ENCODE measurements at places on chromosomes 2 and 18.

- no peak for DNase-seq
Measured at GRCh38 chr2:161384864-161385263, 31.2 kb upstream of the TBR1 start.

DNA sequence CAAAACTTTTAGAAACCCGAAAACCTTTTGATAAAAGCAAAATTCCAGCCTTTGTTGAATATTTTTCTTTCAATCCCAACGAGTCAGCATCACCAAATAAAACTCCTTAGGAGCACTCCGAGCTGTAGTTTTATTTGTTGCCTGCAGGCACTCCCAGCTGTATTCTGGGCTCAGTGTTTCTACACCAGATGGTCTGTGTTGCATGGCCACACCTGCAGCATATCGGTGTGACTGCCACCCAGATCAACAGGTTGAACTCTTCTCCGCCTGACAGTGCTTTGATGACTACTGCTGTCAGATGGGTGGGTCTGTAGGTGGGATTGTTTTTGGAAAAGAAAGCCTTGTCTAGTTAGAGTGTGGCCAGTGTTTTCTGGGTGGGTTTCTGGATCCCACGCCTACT lies 32.7 kb downstream of the APCDD1 start:
- DNase-seq: no peak

GRCh38 chr2:67792191-67792590 lies 270.6 kb downstream of the C1D start:
- DNase-seq: no peak

- no peak for DNase-seq
Measured at GRCh38 chr2:60066096-60066839, 487.2 kb downstream of the BCL11A start.

DNA sequence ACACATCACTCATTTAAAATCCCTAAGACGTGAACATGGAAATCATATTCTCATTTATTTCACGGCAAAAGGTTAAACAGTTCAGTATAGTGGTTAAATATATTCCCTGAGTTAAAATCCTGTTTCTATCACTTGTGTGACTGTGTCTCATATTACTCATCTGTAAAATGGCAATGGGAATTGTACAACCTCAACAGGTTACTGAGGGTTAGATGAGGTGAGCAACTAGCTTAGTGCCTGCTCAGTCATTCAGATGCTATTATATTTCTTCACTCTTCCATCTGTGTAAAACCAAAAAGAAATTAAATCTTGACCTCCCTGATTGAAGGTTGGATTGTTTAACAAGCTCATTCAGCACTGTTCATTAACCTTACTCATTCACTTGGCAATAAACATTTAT lies 212.4 kb upstream of the STK17B start:
- DNase-seq: no peak

DNA sequence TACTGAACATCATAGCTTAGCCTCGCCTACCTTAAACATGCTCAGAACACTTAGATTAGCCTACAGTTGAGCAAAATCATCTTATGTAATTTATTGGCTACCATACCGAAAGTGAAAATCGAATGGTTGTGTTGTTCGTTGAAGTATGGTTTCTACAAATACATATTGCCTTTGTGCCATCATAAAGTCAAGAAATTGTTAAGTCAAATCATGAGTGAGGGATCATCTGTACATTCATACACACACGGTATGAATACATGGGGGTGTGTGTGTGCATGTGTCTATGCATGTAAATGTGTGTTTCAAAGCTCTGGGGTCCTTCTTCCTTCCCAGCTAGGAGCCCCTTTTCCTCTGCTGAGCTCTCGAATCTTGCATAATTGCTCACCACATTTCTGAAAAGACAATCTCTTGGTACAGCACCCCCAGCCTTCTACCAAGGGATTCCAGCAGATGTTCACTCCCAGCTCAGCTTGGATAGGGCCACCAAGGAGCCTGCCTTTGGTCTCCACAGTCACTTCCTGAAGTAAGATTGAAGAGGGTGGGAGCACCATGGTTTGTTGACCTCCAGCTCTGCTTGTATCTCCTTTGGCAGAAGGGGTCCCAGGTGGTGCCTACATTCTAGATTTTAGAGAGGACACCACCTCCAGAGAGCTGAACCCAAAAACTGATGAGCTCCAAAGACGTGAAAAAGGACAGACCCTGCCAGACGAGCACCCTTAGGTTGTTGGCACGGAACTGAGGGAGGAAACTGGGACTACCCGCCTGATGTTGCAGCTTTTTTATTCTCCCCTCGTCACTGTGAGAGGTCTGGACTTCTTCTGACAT lies 33.2 kb upstream of the CYP1B1 start:
- no peak for DNase-seq

DNA sequence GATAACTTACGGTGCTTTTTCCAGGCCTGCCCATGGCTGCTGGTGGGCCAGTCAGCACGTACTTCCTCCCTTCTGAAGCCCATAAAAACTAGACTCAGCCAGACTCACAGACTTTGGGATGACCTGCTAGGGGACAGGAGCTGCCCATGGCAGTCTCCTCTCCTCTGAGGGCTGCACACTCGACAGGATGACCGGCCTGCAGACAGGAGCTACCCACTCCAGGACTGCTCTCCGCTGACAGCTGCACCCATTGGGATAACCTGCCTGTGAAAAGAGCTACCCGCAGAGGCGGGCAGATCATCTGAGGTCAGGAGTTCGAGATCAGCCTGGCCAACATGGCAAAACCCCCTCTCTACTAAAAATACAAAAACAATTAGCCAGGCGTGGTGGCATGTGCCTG lies 75.4 kb downstream of the EPB41L3 start:
- DNase-seq: no peak

- no peak for DNase-seq
Measured at GRCh38 chr2:105640246-105640645, 104.5 kb upstream of the NCK2 start.

DNA sequence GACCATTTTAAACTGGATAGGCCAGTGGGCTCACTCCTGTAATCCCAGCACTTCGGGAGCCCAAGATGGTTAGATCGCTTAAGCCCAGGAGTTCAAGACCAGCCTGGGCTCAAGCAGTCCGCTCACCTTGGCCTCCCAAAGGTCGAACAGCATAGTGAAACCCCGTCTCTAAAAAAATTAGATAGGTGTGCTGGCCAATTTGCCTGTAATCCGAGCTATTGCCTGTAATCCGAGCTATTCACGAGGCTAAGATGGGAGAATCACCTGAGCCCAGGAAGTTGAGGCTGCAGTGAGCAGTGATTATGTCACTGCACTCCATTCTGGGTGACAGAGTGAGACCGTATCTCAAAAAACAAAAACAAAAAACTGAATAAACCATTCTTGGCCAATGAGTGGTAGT lies 52.6 kb upstream of the EMILIN2 start:
- no peak for DNase-seq

GRCh38 chr2:206887745-206888144 lies 51.6 kb upstream of the CPO start:
- no peak for DNase-seq

- DNase-seq: no peak
Measured at GRCh38 chr2:9990736-9991135, 39.2 kb downstream of the GRHL1 start.

GRCh38 chr2:3203497-3204019 lies 174.1 kb downstream of the EIPR1 start:
- no peak for DNase-seq

GRCh38 chr2:64944484-64944883 lies 44.7 kb upstream of the SLC1A4 start:
- no peak for DNase-seq

DNA sequence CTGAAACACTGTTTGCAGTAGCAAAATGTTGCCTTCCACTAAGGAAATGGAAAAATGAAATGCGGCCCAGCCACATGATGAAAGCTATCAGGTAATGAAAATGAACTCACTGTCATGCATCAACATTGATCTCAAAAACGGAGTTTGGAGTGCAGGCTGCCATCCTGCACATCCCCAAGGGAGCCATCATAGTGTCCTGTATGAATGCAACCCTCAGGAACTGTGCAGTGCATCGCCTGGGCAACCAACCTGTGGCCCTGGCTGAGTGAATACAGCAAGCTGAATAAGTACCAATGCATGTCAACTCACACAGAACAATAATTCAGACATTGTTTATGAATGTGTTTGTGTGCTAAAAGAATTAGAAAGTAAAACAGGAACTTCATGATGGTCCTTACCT lies 23.1 kb upstream of the TXNDC2 start:
- no peak for DNase-seq

DNA sequence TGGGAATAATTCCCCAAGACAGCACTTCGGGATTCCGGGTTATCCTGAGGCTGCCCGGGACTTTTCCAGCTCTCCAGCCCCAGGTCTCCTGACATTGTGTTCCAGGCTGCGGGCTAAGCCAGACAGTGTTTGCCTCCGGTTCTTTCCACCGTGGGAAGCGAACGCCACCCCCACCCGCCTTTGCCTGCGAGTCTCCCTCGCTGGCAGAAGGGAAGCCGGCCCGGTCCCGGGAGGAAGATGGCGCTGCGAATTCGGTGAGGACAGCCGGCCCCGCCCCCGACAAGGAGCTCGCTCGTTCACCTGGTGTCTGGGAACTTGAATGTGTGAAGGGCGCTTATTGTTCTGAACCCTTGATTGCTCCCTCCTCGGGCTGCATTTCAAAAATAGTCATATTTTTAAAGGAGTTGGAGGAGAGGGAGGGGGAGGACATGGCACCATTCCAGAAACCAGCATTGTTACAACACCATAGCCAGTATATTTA lies 2.9 kb downstream of the LRATD1 start:
- DNase-seq: no peak

DNA sequence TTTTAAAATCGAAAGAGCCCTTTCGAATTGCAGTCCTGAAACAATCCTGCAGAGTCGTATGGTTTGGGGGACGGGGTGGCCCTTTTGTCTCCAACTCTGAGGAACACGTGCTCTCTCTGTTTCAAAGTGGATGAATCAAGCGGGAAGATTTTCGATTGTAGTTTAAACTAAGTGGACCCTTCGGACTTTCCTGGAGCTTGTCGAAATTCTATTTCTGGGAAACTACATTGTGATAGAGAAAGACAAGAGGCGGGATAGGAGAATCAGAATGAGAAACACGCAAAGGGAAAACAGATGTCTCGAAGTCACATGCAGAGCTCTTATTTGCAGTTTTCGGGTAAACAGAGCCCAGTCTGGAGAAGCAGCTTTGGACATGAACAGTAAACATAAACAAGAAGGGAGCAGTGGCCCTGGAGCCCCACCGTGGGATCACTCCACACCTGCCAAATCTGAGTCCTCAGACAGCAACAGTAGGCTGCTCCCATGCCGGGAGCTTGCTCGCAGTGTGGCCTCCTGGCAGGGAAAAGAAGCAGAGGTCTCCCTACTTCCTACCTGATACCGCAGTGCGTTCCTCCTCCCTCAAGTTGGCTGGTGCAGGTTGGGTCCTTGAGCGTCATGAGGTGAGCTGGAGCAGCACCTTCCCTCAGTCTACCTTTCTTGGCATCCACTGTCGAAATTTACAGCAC lies 202.4 kb downstream of the SLC4A3 start:
- no peak for DNase-seq

GRCh38 chr2:182558564-182558963 lies 131.7 kb upstream of the PDE1A start:
- no peak for DNase-seq

GRCh38 chr2:61775956-61776570 lies 77.8 kb downstream of the FAM161A start:
- DNase-seq: no peak

DNA sequence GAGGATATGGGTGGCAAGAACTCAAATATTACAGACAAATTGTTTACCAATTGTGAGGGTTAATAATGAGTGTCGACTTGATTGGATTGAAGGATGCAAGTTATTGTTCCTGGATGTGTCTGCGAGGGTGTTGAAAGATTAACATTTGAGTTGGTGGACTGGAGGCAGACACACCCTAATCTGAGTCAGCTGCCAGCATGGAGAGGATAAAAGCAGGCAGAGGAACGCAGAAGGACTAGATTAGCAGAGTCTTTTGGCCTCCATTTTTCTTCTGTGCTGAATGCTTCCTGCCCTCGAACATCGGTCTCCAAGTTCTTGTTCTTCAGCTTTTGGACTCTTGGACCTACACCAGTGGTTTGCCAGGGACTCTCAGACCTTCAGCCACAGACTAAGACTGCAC lies 1503.7 kb downstream of the LRP1B start:
- DNase-seq: no peak

- DNase-seq: no peak
Measured at GRCh38 chr2:45571940-45572339, 39.1 kb downstream of the SRBD1 start.

DNA sequence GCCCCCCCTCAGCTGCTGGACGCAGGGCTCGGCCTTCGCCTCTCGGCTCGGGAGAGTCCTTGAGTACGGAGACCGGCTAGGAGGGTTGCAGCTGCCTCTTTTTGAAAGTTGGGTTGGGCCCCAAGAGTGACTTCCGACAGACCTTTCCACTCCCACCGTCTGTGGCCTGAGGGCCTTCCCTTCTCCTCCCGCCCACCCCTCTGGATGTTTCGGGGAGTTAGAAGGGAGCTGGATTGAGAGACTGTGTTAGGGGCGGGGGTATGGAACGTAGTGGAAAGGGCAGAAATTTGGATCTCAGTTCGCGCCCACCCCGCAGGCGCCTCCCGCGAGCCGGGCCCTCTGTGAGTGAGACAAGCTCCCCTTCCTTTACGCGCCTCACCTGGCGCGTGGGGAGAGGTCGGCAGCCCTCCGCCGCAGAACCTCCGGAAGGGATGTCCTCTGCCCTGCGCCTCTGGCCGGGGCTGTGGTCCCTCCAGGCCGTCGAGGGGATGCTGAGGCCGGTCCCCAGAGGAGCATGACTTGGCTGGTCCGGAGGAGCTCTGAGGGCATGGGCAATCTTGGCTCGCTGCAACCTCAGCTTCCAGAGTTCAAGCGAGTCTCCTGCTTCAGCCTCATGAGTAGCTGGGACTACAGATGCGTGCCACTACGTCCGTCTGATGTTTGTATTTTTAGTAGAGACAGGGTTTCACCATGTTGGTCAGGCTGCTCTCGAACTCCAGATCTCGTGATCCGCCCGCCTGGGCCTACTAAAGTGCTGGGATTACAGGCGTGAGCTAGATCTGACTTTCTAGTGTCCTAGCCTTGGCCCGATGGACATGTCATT lies 15.9 kb downstream of the C2orf74 start:
- DNase-seq: peak; percentile 34

DNA sequence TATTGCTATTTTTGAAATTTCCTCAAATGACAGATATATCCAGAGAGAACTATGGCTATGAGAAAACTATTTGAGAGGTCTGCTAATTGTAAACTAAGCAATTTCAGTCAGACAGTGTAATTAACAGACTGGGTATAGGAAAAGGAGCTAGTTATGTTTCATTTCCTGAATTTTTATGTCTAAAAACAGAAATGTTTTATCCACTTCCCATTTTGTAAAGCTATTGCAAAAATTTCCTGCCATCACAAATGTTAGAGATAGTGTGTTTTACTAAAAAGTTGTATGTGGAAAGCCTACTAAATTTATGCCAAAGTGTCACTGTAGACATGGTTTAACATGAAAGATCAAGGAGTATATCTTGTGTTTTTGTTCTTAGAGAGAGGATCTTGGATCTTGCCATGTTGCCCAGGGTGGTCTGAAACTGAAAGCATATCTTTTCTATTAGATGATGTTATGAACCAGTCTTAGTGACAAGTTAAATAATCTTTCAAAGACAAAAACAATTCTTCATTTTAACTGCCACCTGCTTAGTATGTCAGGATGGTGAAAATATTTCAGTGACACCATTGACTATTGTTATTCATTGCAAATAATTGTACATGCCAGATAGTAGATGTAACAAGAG lies 40.5 kb upstream of the ITPRID2 start:
- DNase-seq: peak; percentile 59

- DNase-seq: no peak
Measured at GRCh38 chr2:26223018-26223417, 21.4 kb downstream of the HADHA start.

GRCh38 chr2:224691563-224691962 lies 24.6 kb downstream of the CCDC195 start:
- DNase-seq: no peak

Measured in Kasumi-1 (cell line).